ENCODE measurements at places on chromosomes 4 and X. TPM values are rescaled to one million over a fixed set of nuclear protein-coding genes. Genes with fewer than 3 reads are reported as not detected.

FDCSP gene
- total RNA-seq = not detected

SH3RF1 gene
- 0.94 TPM for total RNA-seq

NXF3 gene
- total RNA-seq = 0.73 TPM

CDS1 gene
- 0.42 TPM for total RNA-seq
